Osteoblast (primary cell): ENCODE measurements at places on chromosomes 13 and 19. TPM values are rescaled to one million over a fixed set of nuclear protein-coding genes. Genes with fewer than 3 reads are reported as not detected.

ZNF665 gene
- 2.9 and 3.8 TPM in 2 replicates for total RNA-seq

KIR3DL2 gene
- total RNA-seq: not detected in 2 replicates

EMP3 gene
- total RNA-seq: 185 and 216 TPM in 2 replicates

- no peaks in the 10 kb centered on the region for H3K4me1 ChIP-seq
- H3K27me3 ChIP-seq: peaks cover 18% of the 10 kb centered on the region
- no peak overlapping the region for H3K4me3 ChIP-seq
- H3K36me3 ChIP-seq: no peaks in the 10 kb centered on the region
- no peak overlapping the region for H3K27ac ChIP-seq
- no peak for DNase-seq
Measured at GRCh38 chr13:30835442-30835841, 70.6 kb upstream of the MEDAG start.

DNA sequence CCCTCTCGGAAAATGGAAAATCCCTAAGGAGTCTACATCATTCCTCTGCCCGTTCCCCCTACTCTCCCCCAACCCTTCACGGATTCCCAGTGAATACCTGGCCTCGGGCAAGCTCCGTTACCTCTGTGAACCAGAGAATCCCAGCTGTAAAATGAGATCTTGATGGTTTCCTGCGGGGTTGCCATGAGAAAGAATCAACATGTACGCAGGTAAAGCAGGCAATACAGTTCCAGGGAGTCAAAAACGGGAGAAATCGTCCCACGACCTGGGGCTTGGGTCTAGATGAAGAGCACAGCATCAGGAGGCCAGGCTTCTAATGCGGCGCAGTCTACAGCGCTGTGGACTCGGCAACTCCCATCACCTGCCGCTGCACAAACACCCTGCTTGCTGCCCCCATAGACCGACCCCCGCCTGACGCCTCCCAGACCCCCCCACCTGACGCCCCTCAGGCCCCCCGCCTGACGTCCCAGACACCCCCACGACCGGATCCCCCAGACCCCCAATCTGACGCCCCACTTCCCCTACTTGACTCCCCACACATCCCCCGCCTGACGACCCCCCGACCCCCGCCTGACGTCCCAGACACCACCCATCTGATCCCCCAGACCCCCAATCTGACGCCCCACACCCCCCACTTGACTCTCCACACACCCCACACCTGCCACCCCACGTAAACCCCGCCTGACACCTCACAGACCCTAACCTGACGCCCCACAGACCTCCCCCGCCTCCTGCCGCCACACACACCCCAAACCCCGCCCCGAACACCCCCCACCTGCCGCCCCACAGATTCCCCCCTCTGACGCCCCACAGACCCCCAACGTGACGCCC, 680 bp downstream of the LIG4 start:
- H3K4me3 ChIP-seq: peak overlapping the region; percentile 78
- no peaks in the 10 kb centered on the region for H3K27me3 ChIP-seq
- H3K27ac ChIP-seq: peak overlapping the region; percentile 73
- peaks cover 26% of the 10 kb centered on the region for H3K4me1 ChIP-seq
- H3K36me3 ChIP-seq: peaks cover 3% of the 10 kb centered on the region

GRCh38 chr13:24921003-24921402, 157.0 kb downstream of the RNF17 start:
- H3K36me3 ChIP-seq: no peaks in the 10 kb centered on the region
- DNase-seq: no peak
- H3K27me3 ChIP-seq: peaks cover 3% of the 10 kb centered on the region

DNA sequence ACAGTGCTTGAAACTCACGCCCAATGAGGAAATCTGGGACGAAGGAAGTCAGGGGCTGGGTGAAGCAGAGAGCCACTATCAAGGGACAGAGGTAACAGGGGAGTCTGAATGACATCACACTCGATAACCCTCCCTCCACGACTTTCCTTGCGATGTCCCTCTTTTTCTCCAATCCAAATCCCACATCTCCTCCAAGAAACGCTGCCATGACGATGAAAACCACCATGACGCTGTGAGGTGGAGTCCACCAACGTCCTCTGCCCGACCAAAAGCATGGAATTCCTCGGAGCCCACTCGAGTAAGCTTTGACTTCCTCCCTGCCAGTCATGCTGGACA, 967 bp downstream of the REXO1 start:
- no peaks in the 10 kb centered on the region for H3K27me3 ChIP-seq
- DNase-seq: no peak
- H3K4me1 ChIP-seq: peaks cover 10% of the 10 kb centered on the region
- H3K36me3 ChIP-seq: peaks cover 2% of the 10 kb centered on the region

DNA sequence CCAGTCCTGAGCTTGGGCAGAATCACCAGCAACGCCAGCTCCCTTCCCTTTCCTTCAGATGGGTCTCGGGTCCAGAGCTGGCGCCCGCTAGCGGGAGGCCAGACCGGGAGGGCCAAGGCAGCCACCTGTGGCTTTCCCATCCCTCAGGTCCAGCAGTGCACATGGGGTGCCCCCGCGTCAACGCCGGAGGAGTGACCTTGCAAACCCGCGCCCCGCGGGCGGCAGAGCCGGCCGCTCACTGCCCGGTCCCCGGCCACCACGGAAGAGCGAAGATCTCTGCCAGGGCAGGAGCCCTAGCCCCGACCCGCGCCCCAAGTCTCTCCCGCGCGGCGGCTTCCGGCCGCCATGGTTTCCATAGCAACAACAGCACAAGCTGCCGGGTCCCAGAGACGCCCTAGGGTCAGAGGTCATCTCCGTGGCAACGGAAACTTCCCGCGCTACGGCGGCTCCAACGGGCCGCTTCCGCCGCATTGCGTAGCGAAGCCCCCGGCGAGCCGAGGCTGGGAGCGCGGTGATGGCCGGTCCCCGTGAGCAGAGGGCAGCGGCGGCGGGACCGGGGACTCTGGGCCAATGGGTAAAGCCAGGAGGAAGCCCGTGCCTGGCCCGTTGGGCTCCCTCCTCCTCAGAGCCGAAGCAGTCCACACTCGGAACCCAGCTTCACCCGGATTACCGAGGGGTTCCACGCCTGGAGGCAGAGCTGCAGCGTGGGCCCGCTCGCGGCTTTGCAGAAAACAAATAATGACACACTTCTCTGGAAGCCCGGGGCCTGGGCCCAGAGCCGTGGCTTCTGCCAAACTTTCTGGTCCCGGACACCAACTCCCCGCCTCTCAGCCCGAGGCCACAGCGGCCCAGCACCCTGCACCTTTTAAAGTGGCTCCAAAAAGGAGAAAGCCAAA, 7.4 kb downstream of the FGF14 start:
- H3K27me3 ChIP-seq: peaks cover 5% of the 10 kb centered on the region
- peaks cover 3% of the 10 kb centered on the region for H3K4me1 ChIP-seq
- DNase-seq: peak; percentile 93
- no peaks in the 10 kb centered on the region for H3K36me3 ChIP-seq
